ENCODE measurements at places on chromosomes 13 and 19.

- no peak for DNase-seq
These were observed 370.4 kb downstream of the PCDH20 start for GRCh38 chr13:61045251-61045650.

DNA sequence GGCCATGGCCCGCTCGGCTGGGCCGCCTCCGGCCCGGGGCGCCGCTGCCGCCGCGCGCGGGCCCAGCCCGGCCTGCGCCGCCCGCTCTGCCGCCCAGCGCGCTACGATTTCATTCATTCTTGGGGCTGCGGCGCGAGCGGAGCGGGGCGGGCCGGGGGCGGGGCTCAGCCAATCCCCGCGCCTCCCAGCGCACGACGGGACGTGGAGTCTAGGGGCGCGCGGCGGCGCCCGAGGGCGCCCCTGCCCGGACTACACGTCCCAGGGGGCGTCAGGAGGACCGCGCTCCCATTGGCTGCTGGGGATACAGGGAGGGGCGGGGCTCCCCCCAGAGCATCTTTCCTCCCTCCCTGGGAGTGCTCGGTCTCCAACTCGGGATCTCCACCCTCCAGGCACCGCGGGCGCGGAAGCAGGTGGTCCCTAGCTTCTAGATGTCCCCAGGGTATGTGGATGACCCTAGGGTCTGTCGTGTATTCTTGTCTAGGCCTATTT, 5.6 kb upstream of the DPF1 start:
- peak; percentile 81 for DNase-seq

- no peak for DNase-seq
These were observed 3.4 kb upstream of the PIK3R2 start for GRCh38 chr19:18149596-18149975.

GRCh38 chr19:6773323-6773931, 919 bp downstream of the VAV1 start:
- DNase-seq, result peak; percentile 84

DNA sequence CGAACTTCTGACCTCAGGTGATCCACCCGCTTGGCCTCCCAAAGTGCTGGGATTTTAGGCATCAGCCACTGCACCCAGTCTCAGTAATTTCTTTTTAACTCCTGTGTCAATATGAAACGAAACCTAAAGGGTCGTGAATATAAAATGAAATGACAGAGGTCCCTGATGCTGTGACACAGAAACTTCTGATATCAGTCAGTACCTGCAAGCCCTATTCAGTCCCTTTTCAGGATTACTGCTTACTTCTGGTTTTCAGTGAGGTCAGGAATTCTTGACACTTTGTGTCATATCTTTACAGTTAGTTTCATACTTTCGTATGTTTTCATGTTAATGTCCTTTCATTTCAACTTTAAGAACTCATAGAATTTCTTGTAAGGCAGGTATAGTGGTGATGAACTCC, 58.7 kb downstream of the RNF17 start:
- DNase-seq, result no peak

GRCh38 chr19:53882391-53883050, 524 bp downstream of the PRKCG start:
- DNase-seq, result no peak

- peak; percentile 57 for DNase-seq
These were observed 900 bp downstream of the KBTBD7 start for GRCh38 chr13:41193469-41193868.

DNA sequence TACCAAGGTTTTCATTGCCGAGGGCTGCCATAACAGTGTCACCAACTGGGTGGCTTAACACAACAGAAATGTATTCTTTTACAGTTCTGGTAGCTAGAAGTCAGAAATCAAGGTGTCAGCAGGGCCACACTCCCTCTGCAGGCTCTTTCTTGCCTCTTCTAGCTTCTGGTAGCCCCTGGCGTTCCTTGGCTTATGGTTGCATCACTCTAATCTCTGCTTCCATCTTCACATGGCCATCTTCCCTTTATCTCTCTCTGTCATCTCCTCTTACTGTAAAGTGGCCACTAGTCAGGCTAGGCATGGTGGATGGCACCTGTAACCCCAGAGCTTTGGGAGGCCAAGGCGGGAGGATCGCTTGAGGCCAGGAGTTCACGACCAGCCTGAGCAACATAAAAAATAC, 38.0 kb upstream of the MRI1 start:
- no peak for DNase-seq

- no peak for DNase-seq
These were observed 291.2 kb downstream of the DCT start for GRCh38 chr13:94188201-94188854.

- DNase-seq, result no peak
These were observed 17.8 kb downstream of the ZNF507 start for GRCh38 chr19:32363175-32363574.

DNA sequence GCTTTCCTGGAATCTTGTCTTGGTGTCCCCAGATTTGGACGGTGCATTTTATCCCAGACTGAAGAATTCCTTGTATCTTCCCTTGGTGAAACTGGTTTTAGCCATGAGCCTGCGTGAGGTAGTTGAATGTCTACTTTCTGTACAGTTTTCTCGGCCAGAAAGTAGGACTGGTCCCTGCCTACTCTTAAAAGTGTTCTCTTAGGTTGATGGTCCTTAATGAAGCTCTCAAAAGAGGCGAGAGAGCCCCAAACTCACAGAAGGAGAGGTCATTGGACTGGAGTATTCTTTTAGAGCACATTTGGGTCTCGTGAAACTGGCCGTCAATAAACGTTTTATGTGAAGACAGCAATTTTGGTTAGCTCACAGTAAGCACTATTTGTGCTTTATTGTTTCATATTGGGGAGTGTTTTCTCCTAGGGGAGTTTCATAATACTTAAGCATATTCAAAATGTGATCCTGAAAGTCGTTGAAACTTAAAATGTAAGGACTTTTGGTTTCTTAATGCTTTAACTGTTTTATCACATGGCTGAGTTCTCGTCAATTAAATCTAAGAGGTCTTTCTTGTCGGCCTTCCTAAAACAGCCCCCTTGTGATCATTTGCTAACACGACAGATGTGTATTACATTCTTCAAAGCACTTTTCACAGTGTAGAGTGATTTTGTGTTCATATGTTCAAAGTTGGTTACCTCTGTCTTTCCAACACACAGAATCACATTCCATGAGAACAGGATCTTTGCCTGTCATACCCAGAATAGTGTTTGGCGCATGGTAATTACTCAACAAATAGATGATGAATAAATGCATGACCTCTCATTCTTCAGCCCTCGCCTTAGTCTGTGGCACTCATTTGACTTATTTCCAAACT, 889 bp downstream of the GTF2F2 start:
- DNase-seq, result no peak

DNA sequence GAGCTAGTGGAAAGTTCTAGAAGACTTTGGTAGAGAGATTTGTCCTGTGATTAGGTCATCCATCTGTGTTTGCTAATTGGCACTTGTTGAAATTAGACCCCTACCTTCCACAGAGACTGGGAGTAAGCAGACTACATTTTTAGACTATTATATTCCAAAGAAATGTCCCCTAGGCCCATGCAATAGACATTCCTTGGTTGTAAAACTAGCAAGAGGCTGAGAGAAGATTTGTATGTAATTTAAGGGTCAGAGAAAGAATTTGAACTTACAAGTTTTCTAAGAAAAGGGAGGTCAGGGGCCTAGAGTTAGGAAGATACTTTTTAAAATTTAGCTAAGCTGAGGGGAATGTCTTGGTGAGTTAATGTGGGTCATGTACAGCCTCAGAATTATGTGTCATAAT, 470.7 kb upstream of the SLITRK1 start:
- DNase-seq, result no peak

GRCh38 chr13:67101730-67102467, 128.2 kb downstream of the PCDH9 start:
- DNase-seq, result no peak

DNA sequence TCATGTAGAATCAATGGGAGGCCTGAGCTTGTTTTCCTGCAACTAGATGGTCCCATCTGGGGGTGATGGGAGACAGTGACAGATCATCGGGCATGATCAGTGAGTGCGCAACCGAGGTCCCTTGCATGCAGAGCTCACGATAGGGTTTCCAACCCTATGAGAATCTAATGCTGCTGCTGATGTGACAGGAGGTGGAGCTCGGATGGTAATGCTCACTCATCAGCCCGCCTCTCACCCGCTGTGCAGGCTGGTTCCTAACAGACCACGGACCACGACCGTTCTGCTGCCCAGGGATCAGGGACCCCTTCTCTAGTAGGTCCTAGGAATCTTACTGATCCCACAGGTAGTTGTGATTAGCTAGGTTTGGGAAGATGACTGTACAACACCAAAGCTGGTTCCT, 23.5 kb upstream of the GARRE1 start:
- no peak for DNase-seq

DNA sequence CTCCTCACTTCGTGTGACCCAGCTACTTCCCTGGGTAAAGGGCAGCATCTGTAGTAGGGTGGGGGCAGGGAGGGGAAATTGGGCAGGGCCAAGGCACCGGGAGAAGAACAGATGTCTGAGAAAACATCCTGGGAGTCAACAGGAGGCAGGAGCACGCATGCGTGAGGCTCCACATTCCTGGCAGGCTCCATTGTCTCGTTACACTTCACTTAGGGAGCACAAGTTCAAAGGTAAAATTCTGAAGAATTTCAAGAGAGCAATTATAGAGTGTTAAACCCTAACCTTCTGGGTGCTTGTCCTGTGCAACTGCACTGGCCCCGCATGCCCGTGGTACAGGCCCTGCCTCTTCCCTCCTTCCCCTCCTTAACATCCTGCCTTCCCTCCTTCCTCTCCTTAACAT, 79.6 kb upstream of the POMP start:
- DNase-seq, result no peak

- DNase-seq, result no peak
These were observed 690.9 kb downstream of the SLITRK6 start for GRCh38 chr13:85108356-85108755.

DNA sequence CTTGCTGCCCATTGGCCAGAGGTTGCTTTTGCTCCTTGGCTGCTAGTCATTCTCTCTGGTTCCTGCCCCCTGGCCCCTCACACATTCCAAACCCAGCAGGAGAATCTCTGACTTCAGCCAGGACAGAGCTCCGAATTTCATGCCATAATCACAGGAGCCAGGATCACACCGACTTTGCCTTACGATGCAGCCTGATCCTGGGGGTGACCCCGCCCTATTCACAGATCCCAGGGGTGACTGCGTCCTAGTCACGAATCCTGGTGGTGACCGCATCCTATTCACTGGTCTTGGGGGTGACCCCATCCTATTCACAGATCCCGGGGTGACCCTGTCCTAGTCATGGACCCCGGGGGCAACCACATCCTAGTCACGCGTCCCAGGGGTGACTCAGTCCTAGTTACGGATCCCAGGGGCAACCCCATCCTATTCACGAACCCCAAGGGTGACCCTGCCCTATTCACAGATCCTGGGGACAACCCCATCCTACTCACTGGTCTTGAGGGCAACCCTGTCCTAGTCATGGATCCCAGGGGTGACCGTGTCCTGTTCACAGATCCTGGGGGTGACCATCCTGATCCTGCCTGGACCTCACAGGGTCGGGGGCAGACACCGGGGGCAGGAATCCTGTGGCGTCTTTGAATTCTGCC, 7.4 kb upstream of the TEX29 start:
- peak; percentile 28 for DNase-seq

All from activated CD8-positive, alpha-beta memory T cell treated with anti-CD3 and anti-CD28 coated beads for 24 hours (primary cell).